ENCODE measurements at places on chromosomes 7 and 10. TPM values are rescaled to one million over a fixed set of nuclear protein-coding genes. Genes with fewer than 3 reads are reported as not detected.

- peaks cover 18% of the 10 kb centered on the region for H3K4me1 ChIP-seq
- no peaks in the 10 kb centered on the region for H3K27me3 ChIP-seq
- no peak overlapping the region for H3K27ac ChIP-seq
- DNase-seq, result no peak
Observed at GRCh38 chr10:84340632-84341537, 12.5 kb downstream of the CCSER2 start.

DNA sequence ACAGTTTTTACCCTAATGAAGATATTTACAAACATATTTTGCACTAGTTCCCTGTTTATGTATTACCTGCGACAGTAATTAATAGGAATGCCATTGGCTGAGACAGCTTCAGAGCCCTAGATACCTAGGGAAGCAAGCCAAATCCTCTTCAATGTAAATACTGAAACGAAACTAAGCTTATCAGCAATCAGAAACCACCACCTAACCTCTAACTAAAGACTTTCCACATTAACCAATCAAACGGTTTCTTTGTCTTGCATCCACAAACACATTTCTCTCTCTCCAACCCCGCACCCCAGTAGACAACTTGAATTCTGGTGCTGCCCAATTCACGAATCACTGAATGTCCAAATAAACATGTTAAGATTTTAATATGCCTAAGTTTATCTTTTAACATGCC lies 474.4 kb upstream of the C7orf33 start:
- no peak for DNase-seq
- no peaks in the 10 kb centered on the region for H3K36me3 ChIP-seq
- H3K27ac ChIP-seq, result no peak overlapping the region
- no peaks in the 10 kb centered on the region for H3K4me1 ChIP-seq
- no peak overlapping the region for H3K4me3 ChIP-seq

ENTPD1 gene
- 17.6 TPM for polyA plus RNA-seq

TWIST1 gene
- polyA plus RNA-seq, result not detected
